ENCODE measurements at places on chromosomes 5 and 9.
A peak's percentile ranks its signal among the peaks of the same experiment; 100 is the strongest.

GRCh38 chr5:40674661-40675235 is 5.0 kb upstream of the PTGER4 start:
- H3K27ac ChIP-seq: no peak overlapping the region
- no peaks in the 10 kb centered on the region for H3K27me3 ChIP-seq
- H3K36me3 ChIP-seq: no peaks in the 10 kb centered on the region
- H3K4me3 ChIP-seq: no peak overlapping the region

GRCh38 chr5:80686757-80687156 is 32.0 kb upstream of the DHFR start:
- H3K4me3 ChIP-seq: no peak overlapping the region
- DNase-seq: no peak
- H3K36me3 ChIP-seq: peaks cover 13% of the 10 kb centered on the region
- no peak overlapping the region for H3K27ac ChIP-seq
- H3K4me1 ChIP-seq: peaks cover 3% of the 10 kb centered on the region

DNA sequence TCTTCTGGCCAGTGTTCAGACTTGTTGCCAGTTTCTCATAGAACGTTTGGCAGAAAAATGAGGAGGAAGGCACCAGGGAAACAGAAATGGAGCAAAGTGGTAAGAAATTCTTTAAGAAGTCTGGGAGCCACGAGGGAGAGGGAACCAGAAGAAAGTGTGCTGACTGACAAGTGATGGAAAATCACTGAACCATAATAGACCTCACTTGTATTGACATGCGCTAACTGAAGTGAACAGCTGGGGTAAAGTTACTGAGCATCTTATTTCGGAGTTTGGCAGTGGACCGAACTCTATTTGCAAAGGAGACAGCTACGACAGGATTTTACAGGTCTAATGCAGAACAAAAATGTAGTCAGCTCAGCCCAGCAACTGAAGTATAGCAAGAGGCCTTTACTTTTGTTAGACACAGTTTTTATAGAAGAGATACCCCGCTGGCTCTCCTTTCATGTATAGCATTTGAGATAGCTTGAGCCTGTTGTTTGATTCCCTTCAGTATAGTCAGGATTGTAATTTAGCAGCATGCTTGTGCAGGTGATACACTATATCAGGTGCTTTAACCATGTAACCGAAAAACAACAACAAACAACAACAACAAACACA is 53.6 kb downstream of the HMHB1 start:
- H3K27ac ChIP-seq: no peak overlapping the region
- H3K36me3 ChIP-seq: no peaks in the 10 kb centered on the region
- DNase-seq: no peak
- no peak overlapping the region for H3K4me3 ChIP-seq
- no peaks in the 10 kb centered on the region for H3K4me1 ChIP-seq

DNA sequence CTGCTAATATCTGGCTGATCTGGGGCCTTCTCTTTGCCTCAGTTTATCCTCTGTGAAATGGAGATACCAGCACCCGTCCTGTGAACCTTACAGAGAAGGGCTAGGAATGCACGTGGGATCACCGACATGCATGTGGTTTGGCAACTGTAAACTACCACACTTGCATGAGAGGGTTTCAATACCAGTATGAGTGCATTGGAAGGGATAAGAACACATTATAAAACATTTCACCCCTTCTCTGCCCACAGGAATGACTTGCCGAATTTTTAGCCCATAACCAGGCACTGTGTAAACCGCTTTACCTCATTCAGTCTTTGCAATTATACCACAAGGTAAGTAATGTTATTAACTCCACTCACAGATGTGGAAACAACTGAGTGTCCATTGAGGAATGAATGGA is 8.9 kb upstream of the RAB14 start:
- no peaks in the 10 kb centered on the region for H3K27me3 ChIP-seq
- DNase-seq: no peak
- peaks cover 5% of the 10 kb centered on the region for H3K4me1 ChIP-seq
- no peaks in the 10 kb centered on the region for H3K36me3 ChIP-seq
- H3K27ac ChIP-seq: no peak overlapping the region
- H3K4me3 ChIP-seq: no peak overlapping the region

- H3K4me1 ChIP-seq: peaks cover 3% of the 10 kb centered on the region
- DNase-seq: no peak
- H3K27ac ChIP-seq: peak overlapping the region; percentile 61
- peaks cover 3% of the 10 kb centered on the region for H3K27me3 ChIP-seq
- no peaks in the 10 kb centered on the region for H3K36me3 ChIP-seq
Measured at GRCh38 chr5:11588803-11589202, 315.4 kb downstream of the CTNND2 start.

DNA sequence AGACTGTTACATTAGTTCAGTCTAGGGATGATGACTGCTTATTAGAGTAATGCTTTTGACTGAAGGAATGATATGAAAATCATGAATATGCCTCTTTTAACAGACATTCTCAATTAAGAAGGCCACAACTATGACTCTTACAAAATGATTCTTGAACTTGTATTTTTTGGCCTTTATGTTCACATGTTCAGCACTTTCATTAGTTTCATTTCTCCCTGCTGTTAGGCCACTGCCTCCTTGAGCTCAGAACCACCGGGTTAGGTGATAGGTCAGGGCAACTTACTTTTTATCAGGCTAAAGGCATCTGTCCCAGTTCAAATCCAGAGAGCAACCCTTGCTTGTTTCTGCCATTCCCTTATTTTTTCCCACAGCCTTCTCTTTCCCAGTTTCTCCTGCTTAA is 235.2 kb upstream of the ELL2 start:
- no peak overlapping the region for H3K4me3 ChIP-seq
- H3K27me3 ChIP-seq: no peaks in the 10 kb centered on the region

DNA sequence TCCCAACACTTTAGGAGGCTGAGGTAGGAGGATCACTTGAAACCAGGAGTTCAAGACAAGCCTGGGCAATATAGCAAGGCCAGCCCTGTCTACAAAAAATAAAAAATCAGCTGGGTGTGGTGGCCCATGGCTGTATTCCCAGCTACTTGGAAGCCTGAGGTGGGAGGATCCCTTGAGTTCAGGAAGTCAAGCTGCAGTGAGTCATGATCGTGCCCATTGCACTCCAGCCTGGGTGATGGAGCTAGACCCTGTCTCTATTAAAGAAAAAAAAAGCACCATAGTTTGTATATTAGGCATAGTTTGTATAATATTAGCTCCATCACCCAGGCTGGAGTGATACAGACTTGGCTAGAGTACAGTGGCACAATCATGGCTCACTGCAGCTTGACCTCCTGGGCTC is 9.6 kb upstream of the NME5 start:
- H3K4me1 ChIP-seq: no peaks in the 10 kb centered on the region
- H3K4me3 ChIP-seq: no peak overlapping the region
- no peaks in the 10 kb centered on the region for H3K27me3 ChIP-seq
- no peaks in the 10 kb centered on the region for H3K36me3 ChIP-seq
- no peak for DNase-seq
- H3K27ac ChIP-seq: peak overlapping the region; percentile 69

DNA sequence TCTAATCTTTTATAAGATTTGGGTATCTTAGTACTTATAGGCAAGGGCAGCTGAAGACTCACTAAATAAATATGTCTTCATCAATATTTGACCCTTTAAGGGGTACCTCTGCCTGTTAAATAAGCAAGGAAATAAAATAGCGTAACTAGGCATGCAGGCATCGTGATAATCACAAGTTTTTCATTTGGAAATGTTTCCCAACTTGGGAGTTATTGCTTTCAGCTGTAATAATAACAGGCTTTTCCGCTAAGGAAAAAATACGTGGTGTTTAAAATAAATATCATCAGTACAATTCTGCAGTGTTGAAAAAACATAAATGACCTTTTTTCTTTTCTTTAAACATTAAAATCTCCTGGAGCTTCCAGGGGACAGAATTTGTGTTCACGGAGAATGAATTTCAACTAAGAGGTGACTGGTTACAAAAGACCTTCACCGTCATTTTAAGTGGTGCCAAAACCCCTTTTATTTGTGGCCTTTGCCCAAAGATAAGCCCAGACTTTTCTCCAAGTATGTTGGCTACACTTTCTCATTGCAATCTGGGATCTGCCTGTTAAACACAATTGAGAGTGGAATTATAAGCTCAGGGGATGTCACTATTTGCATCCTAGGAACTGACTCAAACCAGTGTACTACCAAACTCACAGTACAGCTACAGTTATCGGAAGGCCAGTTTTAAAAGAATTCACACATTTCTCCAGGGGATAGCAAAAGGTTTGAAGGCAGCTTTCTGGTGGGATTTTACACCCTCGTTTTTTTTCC is 218.6 kb downstream of the FBXL7 start:
- no peaks in the 10 kb centered on the region for H3K36me3 ChIP-seq
- DNase-seq: no peak
- H3K4me3 ChIP-seq: peak overlapping the region; percentile 13
- H3K27me3 ChIP-seq: no peaks in the 10 kb centered on the region
- peaks cover 44% of the 10 kb centered on the region for H3K4me1 ChIP-seq

DNA sequence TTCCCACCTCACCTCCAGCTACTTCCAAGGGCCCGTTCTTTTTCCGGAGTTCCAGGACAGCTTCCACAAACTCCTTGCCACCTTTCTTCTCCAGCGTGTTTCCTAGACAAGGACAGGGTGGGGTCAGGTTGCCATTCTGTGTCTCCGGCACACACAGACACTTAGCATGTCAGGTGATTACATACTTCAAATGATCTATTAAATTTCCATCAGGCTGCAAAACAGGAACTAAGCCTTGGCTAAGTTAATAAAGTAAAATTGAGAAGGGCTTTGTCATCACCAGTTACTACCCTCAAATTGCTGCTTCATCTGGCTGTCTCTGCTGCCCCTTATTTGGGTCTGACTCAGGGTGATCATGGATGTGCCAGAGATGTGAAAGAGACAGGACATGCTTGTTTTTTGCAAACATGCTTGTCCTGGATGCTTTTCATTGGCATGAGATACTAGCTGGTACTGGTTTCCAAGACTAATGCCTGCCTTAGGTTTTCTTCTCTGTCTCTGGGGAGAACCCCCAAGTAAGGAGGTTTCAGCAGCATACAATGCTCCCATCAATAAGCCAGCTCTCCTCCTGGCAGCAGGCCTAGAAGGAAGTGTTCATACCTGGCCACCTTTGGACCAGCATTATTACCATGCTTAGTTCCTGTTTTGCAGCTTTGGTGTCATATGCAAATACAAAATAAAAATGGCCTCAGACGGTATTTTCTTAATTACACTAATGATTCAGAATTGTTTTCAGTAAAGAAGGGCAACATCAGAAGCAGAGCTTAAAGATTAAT is 52.9 kb downstream of the MACROH2A1 start:
- peaks cover 39% of the 10 kb centered on the region for H3K36me3 ChIP-seq
- H3K27me3 ChIP-seq: no peaks in the 10 kb centered on the region
- H3K4me1 ChIP-seq: peaks cover 21% of the 10 kb centered on the region
- H3K27ac ChIP-seq: no peak overlapping the region
- no peak for DNase-seq

- peaks cover 49% of the 10 kb centered on the region for H3K4me1 ChIP-seq
- no peak for DNase-seq
- peak overlapping the region; percentile 99 for H3K27ac ChIP-seq
- H3K36me3 ChIP-seq: peaks cover 5% of the 10 kb centered on the region
- H3K4me3 ChIP-seq: peak overlapping the region; percentile 33
Measured at GRCh38 chr9:120475341-120475740, 104.6 kb downstream of the CDK5RAP2 start.

GRCh38 chr5:155189981-155190380 is 176.4 kb downstream of the KIF4B start:
- H3K27ac ChIP-seq: no peak overlapping the region
- DNase-seq: no peak
- H3K36me3 ChIP-seq: no peaks in the 10 kb centered on the region

DNA sequence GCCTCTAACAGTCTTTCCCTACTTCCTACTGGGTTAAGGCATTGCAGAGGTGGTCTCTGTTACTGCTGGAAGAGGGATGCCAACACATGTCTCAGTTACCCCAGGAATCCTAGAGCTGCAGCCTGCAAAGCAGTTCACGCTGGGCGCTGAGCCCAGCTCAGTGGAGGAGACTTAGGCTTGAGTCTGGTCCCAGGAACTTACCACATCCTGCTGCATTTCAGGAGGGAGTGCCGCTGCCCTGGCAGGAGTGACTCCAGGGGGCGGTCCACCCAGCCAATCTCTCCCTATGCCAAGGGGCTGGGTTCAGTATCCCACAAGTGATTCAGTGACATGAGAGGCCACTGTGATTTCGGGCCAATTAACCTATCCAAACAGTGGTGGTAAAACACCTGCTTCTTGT is 7.6 kb downstream of the TTC16 start:
- no peak overlapping the region for H3K27ac ChIP-seq
- no peak for DNase-seq
- no peaks in the 10 kb centered on the region for H3K36me3 ChIP-seq
- H3K4me3 ChIP-seq: no peak overlapping the region

- H3K4me1 ChIP-seq: peaks cover 31% of the 10 kb centered on the region
- DNase-seq: no peak
- H3K27ac ChIP-seq: no peak overlapping the region
- no peaks in the 10 kb centered on the region for H3K27me3 ChIP-seq
- H3K4me3 ChIP-seq: no peak overlapping the region
Measured at GRCh38 chr9:37184905-37185867, 64.8 kb downstream of the ZCCHC7 start.

DNA sequence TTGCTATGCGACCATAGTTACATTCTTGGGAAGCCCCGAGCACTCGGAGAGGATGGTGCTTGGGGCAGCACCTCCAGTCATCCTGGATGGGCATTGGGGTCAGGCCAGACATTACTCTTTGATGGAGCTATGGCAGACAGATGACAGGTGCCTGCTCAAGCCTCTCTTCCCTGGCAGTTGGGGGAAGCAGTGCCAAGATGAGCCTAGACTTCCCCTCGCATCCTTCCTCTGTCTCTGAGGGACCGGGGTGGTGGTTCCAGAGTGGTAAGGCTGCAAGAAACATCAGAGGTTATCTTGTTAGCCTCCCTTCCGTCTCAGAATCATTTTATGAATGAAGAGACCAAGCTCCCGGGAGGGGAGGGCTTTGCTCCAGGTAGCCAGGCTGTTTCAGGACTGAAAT is 2.8 kb upstream of the HMCN2 start:
- peak; percentile 38 for DNase-seq
- H3K36me3 ChIP-seq: no peaks in the 10 kb centered on the region
- no peak overlapping the region for H3K27ac ChIP-seq
- peaks cover 68% of the 10 kb centered on the region for H3K27me3 ChIP-seq

- no peaks in the 10 kb centered on the region for H3K36me3 ChIP-seq
- DNase-seq: no peak
- no peaks in the 10 kb centered on the region for H3K27me3 ChIP-seq
- H3K4me1 ChIP-seq: peaks cover 53% of the 10 kb centered on the region
- peak within 1 kb of the TSS; percentile 96 for H3K27ac ChIP-seq
Measured at GRCh38 chr5:132673939-132674630, at the start of gene IL4. TSS of gene IL4 (plus strand) at chr5:132673989. CDS start at chr5:132674051, 62 bp downstream.

- H3K4me1 ChIP-seq: no peaks in the 10 kb centered on the region
- no peaks in the 10 kb centered on the region for H3K27me3 ChIP-seq
- no peak overlapping the region for H3K27ac ChIP-seq
Measured at GRCh38 chr9:7042124-7042523, 284.4 kb downstream of the KDM4C start.

- peaks cover 2% of the 10 kb centered on the region for H3K27me3 ChIP-seq
- no peak overlapping the region for H3K27ac ChIP-seq
- DNase-seq: no peak
- H3K36me3 ChIP-seq: no peaks in the 10 kb centered on the region
Measured at GRCh38 chr5:165375201-165375600, 1869.8 kb downstream of the MAT2B start.

DNA sequence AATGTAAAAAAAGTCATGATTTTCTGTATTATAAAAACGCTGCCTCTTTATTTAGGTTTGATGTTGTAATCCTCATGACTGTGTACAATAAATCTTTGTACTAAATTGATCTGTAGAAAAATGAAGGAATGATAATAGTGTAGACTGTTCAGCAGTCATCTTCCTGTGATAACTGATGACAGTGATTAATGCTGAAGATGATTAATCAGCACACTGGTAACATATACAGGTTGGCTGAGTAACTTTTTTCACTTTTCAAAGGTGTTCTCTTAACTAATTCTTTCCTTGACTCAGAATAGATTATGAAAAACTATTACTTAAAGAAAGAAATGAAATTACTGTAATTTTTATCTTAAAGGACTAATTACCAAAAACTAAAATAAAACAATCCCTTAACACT is 122.5 kb downstream of the RFX3 start:
- H3K27me3 ChIP-seq: no peaks in the 10 kb centered on the region
- H3K4me1 ChIP-seq: no peaks in the 10 kb centered on the region
